GM19239 (cell line): ENCODE measurements at places on chromosomes 4 and X.

DNA sequence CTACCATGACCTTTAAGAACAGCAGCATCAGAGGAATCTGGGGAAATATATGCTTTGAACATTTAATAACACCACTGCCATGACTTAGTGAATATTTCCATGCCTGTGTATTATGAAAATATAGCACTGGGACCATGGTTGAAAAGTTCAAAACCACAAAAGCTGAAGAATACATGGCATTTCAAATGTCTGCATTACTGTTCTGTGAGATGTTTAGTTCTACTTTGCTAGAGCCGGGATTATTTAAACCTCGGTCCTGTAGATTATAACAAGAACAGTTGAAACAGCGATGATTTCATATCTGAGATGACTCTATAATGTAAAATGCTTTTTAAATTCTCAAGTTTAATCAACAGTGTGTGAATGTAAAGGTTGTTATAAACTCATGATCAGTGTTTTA is 126.7 kb upstream of the AGA start:
- no peak for DNase-seq

GRCh38 chr4:89256203-89256800 is 51.3 kb downstream of the GPRIN3 start:
- DNase-seq: no peak

GRCh38 chrX:20906571-20906970 is 467.6 kb upstream of the CNKSR2 start:
- no peak for DNase-seq

DNA sequence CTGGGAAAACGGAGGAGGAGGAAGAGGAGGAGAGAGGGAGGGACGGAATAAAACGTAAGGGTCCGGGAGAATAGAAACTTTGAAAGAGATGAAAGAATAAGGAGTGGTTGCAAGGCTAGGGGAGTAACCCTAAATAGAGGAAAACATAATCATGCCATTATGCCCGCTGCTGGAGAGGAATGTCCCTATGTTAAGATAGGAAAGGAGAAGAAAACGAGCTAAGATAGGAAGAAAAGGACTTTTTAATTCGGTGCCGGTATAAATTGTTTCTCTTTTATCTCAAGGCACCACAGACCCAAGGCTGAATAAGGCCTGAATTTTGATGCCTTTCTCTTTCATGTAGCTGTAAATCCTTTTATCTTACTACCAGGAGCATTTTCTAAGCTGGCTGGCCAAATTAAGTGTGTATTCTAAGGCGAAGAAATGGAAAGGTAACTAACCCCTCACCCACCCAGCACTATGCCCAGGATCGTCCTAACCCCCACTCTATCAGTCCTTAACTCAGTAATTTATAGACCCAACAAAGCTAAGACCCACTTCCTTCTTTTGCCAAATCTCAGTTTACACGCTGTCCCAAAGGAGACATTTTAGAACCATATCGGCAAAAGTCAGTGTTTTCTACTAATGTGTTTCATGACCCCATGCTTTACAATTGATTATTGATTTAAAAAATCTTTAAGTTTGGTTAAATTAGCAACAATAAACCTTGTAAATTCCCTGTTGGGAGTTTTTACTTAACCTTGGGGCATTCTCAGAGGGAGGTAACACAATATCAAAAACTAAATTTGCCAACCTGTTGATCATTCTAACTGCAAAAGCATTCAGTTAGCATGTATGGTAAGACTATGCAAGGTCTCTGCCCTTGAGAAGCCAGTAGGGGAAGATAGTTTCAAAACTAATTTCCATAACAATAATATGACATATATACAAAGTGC is 1.1 kb upstream of the CUL4B start:
- no peak for DNase-seq

GRCh38 chr4:26048378-26048882 is 134.4 kb downstream of the SMIM20 start:
- no peak for DNase-seq

- DNase-seq: no peak
Measured at GRCh38 chrX:46620505-46620904, 46.9 kb downstream of the CHST7 start.

DNA sequence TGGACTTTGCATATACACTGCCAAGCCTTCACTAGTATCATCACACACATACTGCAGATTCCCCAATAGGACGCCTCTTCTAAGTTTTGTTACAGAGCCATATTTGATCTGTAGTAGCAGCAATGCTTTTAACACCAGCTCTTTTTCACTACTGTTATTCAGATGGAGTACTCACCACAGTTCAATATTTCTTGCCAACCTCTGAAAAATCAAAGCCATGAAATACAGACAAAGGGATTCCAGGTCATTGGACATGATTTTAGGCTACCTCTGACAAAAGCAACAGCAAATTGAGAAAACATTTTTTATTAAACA is 390.7 kb upstream of the ADGRL3 start:
- DNase-seq: no peak

- DNase-seq: no peak
Measured at GRCh38 chr4:139242511-139243051, 37.4 kb downstream of the MGARP start.

DNA sequence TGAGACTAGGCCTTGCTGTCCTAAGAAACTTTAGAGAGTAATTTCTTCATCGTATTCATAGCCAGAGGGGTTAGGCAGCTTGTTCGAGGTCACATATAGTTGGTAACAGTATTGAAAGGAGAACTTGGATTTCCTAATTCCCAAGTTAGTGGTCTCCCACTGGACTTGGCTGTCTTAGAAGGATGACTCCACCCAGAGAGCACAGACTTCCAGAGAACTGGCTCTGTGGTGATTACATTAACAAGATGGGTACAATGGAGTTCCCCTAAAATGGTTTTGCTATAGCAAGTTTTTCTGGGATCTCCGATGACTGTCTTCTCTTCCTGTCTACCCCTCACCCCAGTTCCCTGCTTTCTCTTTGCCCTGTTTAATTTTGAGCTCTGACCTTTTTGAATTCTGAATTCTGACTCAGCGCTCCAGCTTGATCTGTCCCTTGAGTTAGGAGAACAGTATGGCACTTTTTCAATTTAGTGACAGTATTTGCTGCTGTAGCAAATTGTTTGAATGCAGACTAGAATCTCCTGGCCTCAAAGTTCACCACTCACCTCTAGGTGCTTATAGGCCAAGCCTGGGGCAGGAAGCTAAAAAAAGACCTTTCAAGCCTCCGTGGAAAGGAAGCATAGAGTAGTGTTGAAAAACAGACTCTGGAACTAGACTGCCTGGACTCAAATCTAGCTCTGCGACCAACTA is 6.9 kb downstream of the MSN start:
- DNase-seq: no peak

GRCh38 chrX:119635799-119636198 is 29.6 kb upstream of the NKRF start:
- DNase-seq: no peak

DNA sequence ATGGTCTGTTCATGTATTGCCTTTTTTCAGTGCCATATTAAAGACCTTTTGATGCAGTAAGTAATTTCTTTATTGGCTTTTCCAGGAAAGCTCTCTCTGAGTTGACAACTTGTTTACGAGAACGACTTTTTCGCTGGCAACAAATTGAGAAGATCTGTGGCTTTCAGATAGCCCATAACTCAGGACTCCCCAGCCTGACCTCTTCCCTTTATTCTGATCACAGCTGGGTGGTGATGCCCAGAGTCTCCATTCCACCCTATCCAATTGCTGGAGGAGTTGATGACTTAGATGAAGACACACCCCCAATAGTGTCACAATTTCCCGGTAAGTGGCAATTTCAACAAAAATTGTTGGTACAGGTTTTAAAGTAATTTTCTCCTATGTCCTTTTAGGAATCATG is 148.0 kb downstream of the STIM2 start:
- DNase-seq: no peak

DNA sequence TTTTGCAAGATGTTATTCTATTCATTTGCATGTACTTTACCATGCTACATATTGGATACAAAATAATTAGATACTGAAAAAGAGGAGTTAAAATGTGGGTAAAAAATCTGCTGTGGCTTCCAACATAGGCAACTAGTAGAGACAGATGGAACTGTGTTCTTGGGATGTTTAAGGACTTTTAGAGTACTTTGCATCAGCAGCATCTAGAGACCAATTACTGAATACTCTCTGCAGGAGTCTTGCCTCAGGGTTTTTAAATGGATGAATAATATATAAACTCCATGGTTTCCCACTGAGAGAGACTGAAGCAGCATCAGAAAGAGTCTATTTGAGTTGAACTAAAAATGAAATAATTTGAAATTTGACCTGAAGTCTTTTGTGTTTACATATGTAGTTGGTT is 676.7 kb downstream of the GALNTL6 start:
- no peak for DNase-seq

DNA sequence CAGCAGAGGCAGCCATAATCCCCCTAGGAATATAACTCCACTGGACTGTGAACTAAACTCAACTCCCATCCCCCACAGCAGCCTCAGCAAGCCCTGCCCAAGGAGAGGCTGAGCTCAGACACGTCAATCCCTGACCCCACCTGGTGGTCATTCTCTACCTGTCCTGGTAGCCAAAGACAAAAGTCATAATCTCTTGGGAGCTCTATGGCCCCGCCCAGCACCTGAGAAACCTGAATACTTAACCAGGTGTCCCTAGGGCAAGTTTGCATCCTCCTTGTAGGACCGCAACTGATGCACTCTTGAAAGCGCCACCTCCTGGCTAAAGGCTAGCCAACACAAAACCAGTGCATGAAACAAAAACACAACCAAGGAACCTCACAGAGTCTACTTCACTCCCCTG is 18.4 kb downstream of the CT47B1 start:
- no peak for DNase-seq

- no peak for DNase-seq
Measured at GRCh38 chr4:66920514-66920913, 624.8 kb downstream of the CENPC start.
